ENCODE measurements at places on chromosomes 2 and 18.

DNA sequence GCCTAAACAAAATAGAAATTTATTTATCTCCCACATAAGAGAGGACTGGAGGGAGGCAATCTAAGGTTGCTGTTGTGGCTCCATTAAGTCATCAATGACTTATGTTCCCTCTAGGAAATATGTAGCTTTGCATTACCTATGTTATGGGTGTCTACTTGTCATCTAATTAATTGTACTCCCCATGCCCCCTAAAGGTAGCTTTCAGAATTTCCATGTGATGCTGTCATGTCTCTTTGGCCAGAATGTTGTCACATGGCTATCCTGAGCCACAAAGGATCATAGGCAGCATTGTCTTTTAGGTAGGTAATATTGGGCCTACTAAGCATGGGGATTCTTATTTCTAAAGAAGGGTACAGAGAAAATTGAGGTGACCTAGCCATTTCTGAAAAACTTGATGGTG lies 935.6 kb upstream of the FANCL start:
- no peak for DNase-seq

DNA sequence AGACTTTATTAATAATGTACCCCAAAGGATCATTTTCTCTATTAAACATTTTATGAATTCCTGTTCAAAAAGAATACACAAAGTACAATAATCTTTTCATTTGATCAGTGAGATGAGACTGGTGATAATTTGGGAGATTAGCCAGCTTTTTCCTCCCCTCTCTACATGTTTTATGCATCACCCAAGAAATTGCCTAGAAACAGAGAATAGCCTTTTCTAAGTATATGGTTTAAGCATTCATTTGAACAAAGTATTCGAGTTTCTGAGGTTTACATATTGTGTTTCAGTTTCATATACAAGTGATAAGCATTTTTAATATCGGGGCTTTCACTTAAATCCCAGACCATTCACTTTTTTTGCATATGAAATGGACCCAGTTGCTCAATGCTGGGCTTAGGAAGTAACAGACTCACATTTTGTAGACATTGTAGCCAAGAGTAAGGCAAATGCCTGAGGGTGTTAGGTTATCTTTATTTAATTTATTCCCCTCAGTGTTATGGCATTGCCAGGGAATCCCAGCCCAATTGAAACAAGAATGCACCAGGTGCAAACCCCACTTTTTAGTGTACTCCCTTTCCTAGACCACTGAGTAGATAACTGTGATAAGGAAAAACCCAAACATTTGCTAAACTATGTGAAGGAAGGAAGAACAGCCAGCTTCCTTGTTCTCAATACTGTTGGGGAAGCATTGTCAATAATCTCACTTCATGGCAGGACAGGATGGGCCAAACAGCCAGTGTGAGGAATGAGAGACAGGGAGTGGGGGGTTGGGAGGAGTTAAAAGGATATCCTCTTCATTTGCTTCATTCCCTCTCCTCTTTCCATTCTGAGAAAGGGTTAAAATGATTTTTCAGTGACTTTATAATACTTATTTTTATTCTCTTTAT lies 3.5 kb downstream of the CPO start:
- DNase-seq: no peak

- DNase-seq: peak; percentile 7
These were observed 61.3 kb downstream of the UGP2 start for GRCh38 chr2:63903003-63903402.

DNA sequence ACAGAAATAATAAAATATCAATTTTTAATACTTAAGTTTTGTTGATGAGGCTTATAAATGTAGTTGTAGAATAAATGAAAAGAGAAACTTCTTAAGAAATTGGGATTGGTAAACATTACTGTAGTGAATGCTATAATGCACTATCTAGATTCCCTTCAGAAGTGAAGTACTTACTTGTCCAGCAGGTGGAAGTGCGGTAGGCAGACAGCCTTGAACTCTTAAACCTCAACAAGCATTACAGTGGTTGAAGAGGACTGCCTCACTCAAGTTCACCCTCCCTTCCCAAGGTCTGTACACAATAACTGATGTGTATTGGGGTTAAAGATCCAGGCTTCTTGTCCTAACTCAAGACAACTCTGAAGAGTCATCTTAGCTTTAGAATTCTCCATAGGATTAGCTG lies 931.0 kb upstream of the LRRTM1 start:
- DNase-seq: no peak

- DNase-seq: no peak
These were observed 245.2 kb downstream of the CTNNA2 start for GRCh38 chr2:79758042-79758441.

DNA sequence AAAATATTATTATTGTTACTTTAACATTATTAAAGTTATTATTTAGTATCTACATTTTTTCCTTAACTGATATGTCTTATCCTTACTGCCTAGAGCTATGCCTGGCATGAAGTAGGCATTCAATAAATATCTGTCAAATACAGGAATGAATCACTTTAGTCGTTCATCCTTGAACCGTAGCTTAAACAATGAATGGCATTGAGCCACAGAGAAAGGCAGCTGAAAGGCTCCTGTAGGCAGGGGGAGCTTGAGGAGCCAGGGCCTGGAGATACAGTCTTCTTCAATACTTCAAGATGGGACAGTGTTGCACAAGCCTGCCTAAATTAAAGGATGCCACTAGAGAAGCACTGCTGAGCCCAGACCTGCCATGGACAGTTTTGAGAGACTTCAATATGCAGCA lies 22.5 kb downstream of the CYRIA start:
- DNase-seq: no peak

GRCh38 chr18:59005262-59005661 lies 134.4 kb upstream of the SEC11C start:
- DNase-seq: no peak

GRCh38 chr2:234631646-234632514 lies 135.0 kb upstream of the ARL4C start:
- no peak for DNase-seq

DNA sequence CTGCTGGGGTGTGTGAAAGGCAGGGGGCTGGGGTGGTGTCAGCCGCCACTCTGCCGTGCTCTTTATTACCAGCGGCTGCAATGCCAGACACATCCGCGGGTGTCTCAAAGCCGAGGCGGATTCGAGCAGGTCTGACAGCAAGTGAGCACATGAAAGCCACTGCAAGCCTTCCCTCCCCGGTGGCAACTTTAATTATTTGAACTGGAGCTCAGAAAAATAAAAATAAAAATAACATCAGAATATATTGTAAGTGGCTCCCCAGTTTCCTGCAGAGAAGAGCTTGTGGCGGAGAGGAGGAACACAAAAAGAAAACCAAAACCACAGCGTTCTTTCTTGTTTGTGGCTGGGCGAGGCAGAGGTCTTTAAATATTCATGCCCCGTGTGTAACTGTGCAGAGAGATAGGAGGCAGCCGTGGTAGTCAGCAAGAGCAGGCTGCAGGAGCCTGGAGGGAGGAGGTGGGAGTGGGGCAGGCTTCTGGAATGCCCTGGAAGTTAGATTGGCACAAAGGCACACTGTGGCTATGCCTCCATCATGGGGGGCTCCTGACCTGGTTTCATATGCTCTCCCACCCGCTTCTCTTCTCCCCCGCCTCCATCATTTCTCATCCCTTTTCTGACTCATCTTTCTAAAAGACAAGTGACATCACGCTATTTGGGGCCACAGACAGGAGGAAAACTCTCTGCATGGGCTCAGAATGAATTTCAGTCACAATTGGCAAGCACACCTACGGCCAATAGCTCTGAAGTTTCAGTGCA lies 199.8 kb downstream of the CLIP4 start:
- DNase-seq: peak; percentile 53

DNA sequence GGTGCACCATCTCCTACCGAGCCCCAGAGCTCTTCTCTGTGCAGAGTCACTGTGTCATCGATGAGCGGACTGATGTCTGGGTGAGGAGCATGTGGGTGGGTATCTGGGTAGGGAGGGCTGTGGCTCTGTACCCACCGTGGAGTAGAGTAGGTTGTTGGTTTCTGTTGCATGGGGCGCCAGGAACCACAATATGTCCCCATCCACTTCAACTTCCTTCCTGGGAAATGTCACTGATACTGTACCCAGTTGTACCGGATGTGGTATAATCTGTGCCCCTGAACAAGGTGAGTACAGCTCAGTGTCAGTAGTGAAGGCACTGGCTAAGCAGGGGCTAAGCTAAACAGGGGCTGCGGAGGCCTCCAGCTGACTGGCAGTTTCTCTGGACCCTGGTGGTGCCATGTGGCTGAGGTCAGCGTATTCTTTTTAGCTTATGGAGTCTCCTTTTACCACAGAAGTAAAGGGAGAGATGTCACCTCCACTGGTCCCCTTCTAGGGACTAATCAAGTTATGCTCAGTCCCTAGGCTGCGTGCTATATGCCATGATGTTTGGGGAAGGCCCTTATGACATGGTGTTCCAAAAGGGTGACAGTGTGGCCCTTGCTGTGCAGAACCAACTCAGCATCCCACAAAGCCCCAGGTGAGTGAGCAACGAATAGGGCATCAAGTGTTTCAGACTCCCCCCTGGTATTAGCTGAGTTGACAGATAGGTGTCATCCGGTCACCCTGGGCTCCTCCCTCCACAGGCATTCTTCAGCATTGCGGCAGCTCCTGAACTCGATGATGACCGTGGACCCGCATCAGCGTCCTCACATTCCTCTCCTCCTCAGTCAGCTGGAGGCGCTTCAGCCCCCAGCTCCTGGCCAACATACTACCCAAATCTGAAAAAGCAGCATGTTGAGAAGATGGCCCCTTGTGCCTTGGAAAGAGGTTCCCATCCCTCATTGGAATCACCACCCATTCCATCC lies 2.7 kb downstream of the STK16 start:
- DNase-seq: no peak

DNA sequence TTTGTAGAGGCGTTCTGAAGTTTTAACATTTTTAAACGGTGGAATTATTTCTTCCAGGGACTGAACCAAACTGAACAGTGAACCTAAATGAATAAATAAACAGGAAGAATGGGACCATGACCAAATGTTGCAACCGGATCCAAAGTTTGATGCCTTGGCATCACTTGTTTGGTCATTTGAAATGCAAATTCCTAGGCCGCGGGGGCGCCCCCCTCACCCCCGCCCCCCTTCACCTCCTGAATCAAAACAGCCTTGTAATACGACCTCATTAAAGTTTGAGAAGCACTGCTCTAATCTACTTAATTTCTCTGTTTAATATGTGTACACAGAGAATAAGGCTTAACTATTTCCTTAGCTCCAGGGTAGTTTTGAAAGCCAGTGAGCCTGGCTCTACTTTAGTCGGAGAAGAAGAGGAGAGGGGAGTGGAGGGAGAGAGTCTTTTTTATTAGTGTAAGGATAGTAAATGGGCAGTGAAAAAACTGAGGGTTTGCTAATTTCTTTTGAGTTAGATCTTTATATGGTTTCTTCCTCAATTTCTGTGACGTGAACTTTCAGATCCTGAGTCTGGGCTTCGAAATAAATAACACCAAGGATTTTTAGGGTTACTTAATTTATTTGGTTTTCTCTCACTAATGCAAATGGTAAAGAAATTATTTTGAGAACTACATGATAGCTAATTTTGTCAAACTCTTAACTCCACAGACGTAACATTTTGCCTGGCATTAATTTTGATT lies 5.7 kb downstream of the C2orf80 start:
- DNase-seq: no peak

DNA sequence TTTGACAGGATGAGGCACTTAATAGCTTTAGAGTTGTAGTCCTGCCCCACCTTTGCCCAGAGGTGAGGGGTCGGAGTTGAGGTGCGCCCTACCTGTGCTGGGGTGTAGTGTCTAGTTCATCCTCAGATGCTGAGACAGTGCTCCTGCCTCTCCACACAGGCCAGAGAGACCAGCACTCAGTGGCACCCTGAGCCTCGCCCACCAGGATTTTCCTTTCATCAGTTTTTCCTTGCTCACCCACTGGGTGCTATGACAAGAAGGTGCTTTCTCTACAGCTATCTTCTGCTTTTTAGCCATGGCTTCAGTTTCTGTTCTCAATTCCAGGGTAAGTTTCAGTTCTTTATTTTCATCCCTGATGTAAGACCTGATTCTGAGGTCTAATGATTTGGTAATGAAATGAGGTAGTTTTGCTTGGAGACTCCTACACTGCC lies 16.8 kb upstream of the TMEM131 start:
- DNase-seq: peak; percentile 86

DNA sequence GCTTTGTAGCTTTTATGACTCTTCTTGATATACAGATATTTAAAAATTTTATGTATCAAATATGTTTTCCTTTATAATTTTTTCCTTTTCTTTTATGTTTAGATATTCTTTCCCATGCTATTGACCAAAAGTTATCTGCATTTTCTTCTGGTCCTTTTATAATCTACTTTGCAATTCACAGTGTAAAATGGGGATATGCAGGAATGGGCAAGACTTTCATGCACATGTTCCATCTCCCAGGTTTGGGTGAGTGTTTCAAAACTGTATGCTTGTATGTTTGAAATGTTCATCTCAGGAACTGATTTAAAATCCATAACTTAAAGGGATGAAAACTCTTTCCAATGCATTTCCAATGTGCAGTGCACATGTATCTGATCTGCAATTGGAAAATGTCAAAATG lies 199.9 kb downstream of the MEIS1 start:
- DNase-seq: no peak

GRCh38 chr18:39655341-39655740 lies 2089.7 kb upstream of the CELF4 start:
- no peak for DNase-seq

GRCh38 chr2:24842081-24843050 lies 49.1 kb downstream of the CENPO start:
- DNase-seq: no peak

GRCh38 chr18:26854292-26854881 lies 11.1 kb downstream of the AQP4 start:
- DNase-seq: no peak

DNA sequence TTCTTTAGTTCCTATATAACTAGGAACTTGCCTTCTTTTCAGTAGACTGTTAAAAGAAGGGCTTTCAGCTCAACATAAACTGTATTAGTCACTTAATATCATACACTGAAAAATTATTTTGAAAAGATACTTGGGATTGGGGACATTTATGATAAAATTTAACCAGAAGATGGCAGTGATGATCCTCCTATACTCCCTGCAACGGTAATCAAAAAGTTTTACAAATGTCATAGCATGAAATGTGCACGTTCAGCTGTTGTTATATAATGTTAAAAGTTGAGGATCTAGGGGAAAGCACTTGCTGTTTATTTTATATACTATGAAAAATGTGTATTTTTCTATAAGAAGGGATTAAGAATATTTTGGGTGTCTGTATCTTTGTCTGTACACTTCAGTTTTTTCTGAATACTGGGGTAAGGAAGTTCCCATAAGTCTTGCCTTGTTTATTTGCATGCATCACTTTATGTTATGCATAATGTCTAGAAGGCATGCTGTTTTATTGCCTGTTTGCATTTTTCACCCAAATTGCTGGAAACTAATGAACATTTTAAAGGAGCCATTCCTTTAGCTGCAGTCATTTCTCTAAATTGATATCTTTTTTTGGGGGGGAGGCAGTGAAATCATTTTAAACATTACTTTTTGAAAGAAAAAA lies 19.0 kb downstream of the DYNC1I2 start:
- no peak for DNase-seq

GRCh38 chr2:137467246-137467862 lies 496.9 kb upstream of the HNMT start:
- DNase-seq: peak; percentile 8

All from GM12864 (cell line).